CD4-positive, alpha-beta T cell treated with Interleukin-1 beta for 1 hour (primary cell): ENCODE measurements at places on chromosomes 5 and 9.

GRCh38 chr9:136347472-136348256, 15.9 kb downstream of the DNLZ start:
- DNase-seq: no peak

DNA sequence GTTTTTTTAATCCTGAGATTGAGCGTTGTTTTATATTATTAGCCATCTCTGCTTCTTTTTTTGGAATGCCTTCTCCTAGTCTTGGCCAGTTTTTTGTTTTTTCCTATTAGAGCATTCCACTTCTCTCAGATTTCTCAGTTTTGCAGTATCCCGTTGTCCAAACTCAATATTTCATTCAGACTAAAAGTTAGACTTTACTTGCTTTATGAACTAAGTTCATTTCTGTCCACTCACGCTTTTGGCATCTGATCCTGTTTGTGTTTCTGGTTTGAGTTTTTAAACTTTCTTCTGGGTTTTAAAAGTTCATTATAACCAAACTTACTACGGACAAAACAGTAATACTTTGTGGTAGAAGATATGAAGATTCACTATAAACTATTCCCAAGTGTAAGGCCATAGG, 288.3 kb upstream of the MPDZ start:
- no peak for DNase-seq

DNA sequence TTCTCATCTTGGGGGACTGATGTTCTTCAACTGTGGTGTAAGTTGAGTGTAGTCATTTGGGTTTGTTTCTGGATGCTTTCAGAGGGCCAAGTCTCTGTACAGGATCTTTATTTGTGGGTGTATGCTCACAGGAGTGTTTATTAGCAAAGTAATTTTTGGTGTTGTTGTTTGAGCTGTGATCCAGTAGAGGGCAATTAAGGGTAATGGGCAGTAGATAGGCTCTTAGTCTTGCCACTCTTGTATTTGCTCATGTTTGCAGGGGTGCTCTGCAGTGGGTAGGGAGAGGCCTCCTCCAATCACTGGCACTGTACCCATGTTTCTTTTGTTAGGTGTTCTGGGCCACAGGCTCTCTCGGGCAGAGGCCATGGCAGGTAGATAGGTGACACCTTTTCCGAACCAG, 45.9 kb upstream of the ITGA2 start:
- no peak for DNase-seq

- DNase-seq: no peak
Observed at GRCh38 chr5:67350185-67350584, 153.6 kb upstream of the CD180 start.

- no peak for DNase-seq
Observed at GRCh38 chr9:86774116-86774515, 173.2 kb downstream of the GAS1 start.

GRCh38 chr5:115097236-115097635, 72.5 kb downstream of the TRIM36 start:
- DNase-seq: no peak
